NCI-H1694 (cell line): ENCODE measurements at places on chromosomes 2 and 18.

GRCh38 chr18:36527051-36527450 is 229.5 kb downstream of the FHOD3 start:
- DNase-seq, result no peak

DNA sequence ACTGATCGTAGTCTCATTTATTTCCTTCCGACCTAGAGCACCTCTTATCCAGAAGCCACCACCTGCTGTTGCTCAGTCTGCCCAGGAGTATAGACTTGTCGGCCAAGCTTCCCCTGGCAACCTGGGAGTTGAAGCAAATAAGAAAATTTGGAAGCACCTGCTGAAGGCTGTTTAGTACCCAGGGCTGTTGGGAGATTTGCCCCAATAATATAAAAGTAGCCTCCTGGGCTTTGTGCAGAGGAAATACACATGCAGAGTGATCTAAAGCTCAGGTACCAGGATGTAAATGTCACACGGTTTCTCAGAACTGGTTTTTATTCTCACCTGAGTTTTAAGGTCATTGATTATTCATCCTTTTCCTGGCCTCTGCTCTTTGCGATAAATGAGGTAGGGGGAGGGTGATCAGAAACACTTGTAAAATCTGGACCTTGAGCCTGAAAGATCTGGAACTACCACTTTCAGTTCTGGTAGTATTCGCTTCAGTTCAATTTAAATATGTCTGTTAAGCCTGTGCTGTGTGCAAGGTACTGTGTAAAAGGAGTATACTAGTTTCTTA is 789 bp upstream of the COX7A2L start:
- DNase-seq, result no peak

GRCh38 chr2:112884869-112885505 is 26.0 kb upstream of the IL37 start:
- DNase-seq, result peak; percentile 2

DNA sequence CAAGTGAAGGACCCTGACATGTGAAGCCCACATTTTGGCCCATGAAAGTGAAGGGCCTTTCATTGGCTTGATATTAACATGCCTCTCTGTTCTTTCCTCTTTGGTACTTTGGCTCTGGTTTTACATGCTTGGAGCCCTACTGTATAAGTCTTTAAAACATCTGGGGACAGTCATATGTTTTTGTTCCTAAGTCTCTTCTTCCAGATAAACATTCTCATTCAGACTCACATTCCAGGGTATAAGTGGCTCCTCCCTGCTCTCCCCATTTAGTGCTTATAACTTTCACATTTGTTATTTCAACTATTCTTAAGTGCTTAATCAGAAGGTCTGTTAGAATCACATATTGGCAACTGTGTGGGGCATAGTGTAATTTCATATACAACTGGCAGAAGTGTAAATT is 1932.2 kb upstream of the CELF4 start:
- no peak for DNase-seq

DNA sequence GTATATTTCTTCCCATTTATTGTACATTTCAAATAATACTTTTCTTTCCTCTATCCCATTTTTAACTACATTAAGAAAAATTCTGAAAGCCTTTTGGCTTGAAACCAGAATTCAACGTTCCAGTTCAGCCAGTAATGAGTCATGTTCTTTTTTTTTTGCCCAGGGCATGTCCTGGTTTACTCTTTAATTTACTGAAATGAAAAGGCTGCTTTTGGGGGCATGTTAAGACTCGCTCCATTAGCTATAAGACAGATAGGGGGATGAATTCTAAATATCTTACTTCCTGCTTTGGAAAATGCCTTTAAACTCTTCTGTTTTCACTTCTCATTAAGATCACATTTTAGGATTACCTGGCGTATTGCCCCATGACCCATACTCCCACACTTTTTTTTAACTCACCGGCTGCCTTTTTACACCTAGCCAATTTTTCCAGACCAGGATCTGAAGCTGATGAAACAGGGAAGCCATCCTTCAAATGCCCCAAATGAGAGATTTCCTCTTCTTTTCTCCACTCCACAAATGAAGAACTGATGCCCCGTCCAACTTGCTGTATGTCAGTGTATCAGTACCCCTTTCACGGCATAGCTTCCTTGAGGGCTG is 585 bp downstream of the ABCA12 start:
- DNase-seq, result no peak

- DNase-seq, result no peak
Observed at GRCh38 chr18:63161761-63162195, 157.8 kb downstream of the BCL2 start.

GRCh38 chr2:86274918-86275275 is 62.5 kb downstream of the REEP1 start:
- DNase-seq, result peak; percentile 14

DNA sequence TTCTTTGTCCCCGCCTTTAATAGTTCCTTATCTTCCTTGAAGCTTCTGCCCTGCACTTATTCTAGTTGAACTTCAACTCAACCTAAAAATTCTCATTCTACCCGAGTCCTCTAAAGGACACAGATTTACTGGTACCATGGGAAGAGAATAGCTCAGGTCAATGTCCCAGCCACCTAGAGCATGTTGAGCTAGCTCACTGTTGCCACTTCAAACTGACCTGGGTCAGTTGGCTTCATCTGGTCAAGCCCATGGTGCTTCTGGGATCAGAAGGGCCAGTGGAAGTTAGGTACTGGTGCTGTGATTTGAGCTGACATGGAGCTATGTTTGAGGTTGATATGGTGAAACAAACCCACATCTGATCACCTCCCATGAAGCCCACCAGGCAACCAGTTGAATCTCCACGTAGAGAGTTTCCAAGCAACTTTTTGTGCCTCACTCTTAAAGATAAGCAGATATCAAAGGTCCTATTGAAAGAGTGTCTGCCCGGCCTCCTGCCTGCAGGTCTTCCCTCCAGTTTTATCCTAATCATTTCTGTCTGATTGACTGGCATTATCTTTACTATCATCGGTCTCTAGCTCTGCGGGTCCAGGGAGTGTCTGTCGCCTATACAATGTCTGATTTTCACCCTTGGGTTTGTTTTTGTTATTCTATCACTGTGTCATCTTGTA is 17.2 kb downstream of the GREB1 start:
- no peak for DNase-seq

GRCh38 chr2:142582317-142582716 is 295.1 kb upstream of the KYNU start:
- DNase-seq, result peak; percentile 4

GRCh38 chr18:55309249-55309648 is 278.7 kb downstream of the TCF4 start:
- no peak for DNase-seq

GRCh38 chr2:65429786-65430602 is 2.4 kb downstream of the SPRED2 start:
- peak; percentile 6 for DNase-seq
